ENCODE measurements at places on chromosomes 1 and 21.
A peak's percentile ranks its signal among the peaks of the same experiment; 100 is the strongest.

DNA sequence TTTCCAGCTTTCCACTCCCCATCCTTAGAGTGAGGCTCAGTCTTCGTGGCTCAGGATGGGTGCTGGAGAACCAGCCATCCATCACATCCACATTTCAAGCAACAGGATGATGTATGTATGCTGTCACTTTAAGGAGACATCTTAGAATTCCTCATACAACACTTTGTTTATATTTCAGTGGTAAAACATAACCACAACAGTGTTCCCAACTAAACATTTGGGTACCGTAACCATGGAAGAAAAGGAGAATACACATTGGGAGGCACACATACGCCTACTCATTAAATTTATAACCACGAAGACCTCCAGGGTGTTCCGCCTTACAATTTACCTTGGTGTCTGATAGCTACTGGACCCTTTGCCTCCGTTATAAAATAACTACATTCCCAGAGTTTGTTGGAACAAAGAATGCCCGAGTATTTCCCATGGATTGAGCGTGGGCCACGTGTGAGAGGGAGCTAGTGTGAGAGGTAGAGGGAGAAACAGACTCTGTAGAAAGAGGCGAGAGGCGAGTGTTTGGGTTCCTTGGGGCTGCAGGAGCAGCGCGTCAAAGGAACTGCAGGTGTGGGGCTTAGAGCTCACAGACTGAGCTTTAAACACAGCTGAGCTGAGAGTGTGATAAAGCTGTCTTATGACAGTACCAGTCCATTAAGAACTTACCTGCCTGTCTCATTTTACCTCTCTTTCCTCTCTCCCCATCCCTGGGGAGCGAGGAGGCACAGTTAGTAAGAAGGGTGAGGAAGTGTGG lies 111.5 kb upstream of the USP24 start:
- no peaks in the 10 kb centered on the region for H3K27me3 ChIP-seq
- H3K4me3 ChIP-seq = no peak overlapping the region
- no peak for DNase-seq
- no peak overlapping the region for H3K27ac ChIP-seq
- H3K4me1 ChIP-seq = no peaks in the 10 kb centered on the region

DNA sequence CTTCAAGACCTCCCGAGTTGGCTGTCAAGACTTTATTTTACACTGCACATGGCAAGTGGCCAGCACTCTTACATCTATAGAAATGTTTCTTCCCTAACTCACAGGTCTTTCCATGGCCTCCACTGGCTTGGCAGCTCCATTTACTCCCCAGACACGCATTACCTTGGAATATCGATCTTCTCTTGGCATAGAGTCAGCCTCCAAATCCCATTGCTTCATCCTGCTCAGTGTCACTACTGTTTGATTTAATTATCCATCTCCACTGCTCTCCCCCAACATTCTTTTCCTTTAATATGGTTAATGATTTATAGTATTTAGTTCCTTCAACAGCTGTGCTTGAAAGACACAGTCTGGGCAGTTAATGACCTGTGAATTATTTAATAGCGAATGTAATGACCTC lies 241.2 kb upstream of the MAP1LC3C start:
- H3K27me3 ChIP-seq = no peaks in the 10 kb centered on the region
- no peak overlapping the region for H3K4me3 ChIP-seq
- no peak for DNase-seq

DNA sequence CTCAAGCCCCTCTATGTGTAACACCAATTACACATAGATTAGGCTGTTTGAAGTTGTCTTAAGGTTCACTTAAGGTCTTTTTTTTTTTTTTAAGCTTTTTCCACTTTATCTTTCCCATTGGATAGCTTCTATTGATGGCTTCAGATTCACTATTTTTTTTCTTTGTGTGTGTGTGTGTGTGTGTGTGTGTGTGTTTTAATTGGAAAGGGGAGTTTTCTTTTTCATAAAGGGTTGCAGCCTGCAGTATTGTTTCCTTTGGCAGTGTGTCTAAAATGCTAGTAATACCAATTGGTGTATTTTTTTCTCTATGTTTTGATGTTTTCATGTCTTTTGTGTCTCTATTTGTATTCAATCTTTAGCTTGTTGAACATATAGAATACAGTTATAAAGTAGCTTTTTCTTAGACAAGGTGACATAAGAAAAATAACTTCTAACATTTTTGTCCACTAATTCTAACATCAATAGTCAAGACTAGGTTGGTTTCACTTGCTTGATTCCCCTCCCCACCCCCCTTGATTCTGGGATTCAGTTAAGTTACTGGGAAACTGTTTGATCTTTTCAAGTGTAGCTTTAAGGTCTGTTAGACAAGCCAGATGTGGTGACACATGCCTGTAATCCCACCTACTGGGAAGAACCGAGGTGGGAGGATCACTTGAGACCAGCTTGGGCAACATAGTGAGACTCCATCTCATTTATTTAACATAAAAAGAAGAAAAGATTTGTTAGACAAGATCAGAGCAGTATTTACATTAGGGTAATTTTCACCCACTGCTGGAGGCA lies 21.4 kb downstream of the PRRC2C start:
- DNase-seq = no peak
- no peak overlapping the region for H3K4me3 ChIP-seq
- H3K27me3 ChIP-seq = no peaks in the 10 kb centered on the region

DNA sequence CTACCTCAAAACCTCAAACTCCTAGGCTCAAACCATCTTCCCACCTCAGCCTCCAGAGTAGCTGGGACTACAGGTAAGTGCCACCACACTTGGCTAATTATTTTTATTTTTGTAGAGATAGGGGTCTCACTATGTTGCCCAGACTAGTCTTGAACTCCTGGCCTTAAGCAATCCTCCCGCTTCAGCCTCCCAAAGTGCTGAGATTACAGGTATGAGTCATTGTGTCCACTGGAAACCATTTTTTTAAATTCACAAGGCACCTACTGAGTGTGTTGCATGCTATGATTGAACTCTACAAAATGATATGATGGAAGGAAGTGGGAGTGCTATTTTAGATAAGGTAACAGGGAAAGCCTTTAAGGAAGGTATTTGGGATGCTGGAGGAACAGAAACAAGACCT lies 41.8 kb upstream of the RCOR3 start:
- no peak for DNase-seq
- no peaks in the 10 kb centered on the region for H3K27me3 ChIP-seq
- no peaks in the 10 kb centered on the region for H3K36me3 ChIP-seq

DNA sequence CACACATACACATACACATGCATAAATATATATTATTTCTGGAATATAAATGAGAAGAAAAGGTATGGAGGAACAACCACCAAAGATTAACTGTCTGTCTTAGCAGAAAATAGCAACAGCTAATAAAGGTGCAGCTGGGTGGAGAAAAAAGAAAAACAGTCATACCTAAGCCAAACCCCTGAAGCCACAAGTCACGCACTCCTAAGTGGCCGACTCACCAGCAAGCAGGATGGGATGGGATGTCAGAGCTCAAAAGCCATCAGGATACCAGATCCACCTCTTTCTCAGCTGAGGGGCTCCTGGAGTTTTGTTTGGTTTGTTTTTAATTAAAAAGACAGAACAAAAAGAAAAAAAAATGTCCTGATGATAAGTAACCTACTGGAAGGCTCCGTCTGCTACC lies 64.7 kb upstream of the HIVEP3 start:
- no peaks in the 10 kb centered on the region for H3K36me3 ChIP-seq
- no peak overlapping the region for H3K27ac ChIP-seq

DNA sequence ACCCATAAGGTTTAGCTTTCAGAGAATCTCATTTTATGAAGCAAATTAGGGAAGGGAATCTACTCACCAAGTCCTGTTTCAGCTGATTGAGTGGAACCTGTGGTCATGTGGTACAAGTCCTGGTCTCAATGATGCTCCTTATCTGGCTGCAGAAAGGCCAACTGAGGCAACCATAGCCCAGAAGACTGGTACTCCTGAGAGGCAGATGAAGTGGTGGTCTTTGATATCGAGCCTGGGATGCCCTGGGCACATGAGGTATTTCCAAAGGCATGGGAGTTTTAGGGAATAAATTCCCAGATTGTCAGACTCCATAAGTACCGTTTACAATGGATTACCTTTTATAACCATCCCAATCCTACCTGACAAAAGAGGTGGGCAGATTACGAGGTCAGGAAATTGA lies 3.3 kb downstream of the MX1 start:
- peaks cover 13% of the 10 kb centered on the region for H3K4me1 ChIP-seq
- peaks cover 24% of the 10 kb centered on the region for H3K36me3 ChIP-seq
- H3K27ac ChIP-seq = no peak overlapping the region

DNA sequence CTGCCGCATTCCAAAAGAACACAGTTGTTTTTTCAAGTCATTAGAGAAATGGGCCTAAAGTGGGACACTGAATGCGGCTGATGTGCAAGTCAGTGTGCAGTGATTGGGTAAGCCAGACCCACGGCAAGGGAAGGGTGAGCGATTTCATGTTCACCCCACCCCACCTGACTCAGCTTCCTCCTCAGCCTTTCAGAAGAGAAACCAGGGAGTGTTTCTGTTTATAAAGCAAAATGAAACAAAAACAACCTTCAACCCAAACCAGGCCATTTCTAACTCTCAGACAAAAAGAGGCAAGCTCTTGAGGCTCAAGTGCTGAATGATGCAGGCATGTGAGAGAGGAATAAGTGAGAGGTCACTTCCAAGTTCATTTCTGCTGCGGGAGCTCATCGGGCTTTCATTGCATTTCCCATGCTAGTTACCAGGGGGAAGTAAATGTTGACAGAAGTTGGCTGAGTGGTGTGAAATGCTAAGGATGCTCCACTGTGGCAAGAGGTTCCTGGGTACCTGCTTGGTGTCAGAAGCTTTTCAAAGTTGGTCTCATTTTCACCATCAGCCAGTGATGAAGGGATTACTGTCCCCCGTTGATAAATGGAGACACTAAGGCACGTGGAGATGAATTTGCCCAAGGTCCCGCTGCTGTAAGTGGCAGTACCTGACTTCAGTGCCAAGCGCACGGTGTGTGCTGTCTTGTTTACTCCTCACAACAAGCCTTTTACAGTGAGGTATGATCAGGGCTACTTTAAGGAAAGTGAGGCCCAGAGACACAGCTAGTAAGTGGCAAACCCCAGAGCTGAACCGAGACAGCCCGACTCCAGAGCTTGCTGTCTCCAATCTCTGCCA lies 29.1 kb downstream of the STPG1 start:
- H3K27ac ChIP-seq = peak overlapping the region; percentile 37
- DNase-seq = peak; percentile 23
- no peak overlapping the region for H3K4me3 ChIP-seq
- H3K4me1 ChIP-seq = peaks cover 12% of the 10 kb centered on the region

DNA sequence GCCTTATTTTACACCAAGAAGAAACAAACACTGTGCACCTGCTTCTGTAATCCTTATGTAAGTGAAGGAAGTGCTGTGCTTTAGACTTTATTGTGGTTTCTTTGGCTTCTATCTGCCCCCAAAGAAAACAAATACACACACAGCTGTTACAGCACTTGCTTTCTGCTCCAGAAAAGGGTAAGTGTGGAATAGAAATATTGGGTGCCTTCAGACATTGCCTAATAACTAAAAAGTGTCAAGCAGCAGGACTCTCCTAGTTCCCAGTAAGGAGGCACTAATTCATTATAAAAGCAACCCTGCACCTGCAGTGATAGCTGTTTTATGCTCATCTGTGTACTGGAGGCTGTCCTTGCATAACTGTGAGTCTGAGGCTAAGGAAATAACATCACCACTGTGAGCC lies 23.4 kb upstream of the PRRX1 start:
- DNase-seq = no peak
- H3K4me1 ChIP-seq = no peaks in the 10 kb centered on the region
- no peaks in the 10 kb centered on the region for H3K27me3 ChIP-seq
- no peak overlapping the region for H3K27ac ChIP-seq
- H3K36me3 ChIP-seq = no peaks in the 10 kb centered on the region
- no peak overlapping the region for H3K4me3 ChIP-seq

DNA sequence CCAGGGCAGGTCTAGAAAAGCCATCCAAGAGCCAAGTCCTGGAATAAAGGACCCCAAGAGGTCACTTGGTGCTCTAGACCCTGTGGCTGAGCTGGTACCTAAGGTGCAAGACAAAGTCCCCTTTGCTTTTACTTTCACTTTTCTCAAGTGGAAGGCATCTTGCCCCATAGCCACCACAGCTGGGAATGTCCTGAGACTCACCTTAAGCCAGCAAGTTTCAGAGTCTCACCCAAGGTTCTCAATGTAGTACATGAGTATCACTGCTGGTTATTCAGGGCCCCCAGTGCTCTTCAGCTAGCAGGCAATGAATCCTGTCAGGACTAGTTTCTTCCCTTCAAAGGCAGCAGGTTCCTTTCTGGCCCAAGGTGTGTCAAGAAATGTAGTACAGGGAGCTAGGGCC lies 67.5 kb downstream of the UROD start:
- H3K36me3 ChIP-seq = no peaks in the 10 kb centered on the region
- no peak for DNase-seq
- H3K4me3 ChIP-seq = no peak overlapping the region
- H3K4me1 ChIP-seq = no peaks in the 10 kb centered on the region

GRCh38 chr1:173113015-173113741 lies 62.4 kb upstream of the TNFSF18 start:
- DNase-seq = no peak
- no peaks in the 10 kb centered on the region for H3K4me1 ChIP-seq
- H3K4me3 ChIP-seq = no peak overlapping the region
- H3K27ac ChIP-seq = no peak overlapping the region
- no peaks in the 10 kb centered on the region for H3K36me3 ChIP-seq
- no peaks in the 10 kb centered on the region for H3K27me3 ChIP-seq

DNA sequence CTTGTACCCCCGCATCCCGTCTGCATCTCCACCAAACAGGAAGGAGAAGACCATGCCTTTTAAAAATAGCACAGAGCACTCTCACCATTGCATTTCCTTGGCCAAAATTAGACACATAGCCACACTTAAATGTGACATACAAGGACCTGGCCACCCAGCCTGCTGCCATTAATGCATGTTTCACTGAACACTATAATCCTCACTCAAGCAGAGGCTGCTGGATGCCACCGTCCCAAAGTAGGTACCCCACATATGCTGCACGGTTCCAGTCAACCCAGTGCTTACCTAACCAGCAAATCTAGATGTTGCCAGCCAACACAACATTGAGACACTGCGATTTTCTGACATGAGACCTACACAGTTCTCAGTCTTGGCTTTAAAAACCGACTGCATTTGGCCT lies 107.7 kb downstream of the ADSS2 start:
- H3K27me3 ChIP-seq = no peaks in the 10 kb centered on the region
- no peak overlapping the region for H3K27ac ChIP-seq
- no peaks in the 10 kb centered on the region for H3K36me3 ChIP-seq
- DNase-seq = no peak
- peaks cover 5% of the 10 kb centered on the region for H3K4me1 ChIP-seq

DNA sequence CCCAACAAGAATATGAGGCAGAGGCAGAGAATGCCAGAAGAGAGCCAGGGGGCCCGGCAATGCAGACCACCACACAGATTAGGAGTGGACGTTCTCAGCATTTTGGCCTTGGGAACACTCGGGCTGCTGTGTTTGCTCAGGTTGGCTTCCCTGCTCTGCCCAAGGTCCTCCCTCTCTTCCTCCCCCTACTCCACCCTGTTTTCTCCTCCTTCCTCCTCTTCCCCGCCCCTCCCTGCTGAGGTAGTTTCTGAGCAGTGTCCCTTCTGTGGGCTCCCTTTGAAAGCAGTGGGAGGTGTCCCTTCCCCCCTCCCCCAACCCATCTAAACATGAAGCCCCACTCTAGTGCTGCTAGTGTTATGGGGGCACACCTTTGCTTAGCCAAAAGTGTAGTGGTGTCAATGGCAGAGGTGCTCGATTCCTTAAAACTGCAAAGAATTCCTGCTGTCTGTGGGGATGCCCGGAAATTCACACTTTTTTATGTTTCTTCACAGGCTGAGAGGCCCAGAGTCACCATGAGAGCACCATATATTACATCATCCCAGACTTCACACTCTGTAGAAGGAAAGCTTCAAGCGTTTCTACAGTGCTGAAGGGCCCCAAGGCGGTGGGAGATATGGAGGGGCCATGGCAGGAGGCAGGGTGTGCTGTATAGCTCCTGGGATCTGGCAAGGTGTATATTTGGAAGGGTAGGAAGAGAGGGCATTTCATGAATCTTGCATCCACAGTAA lies at the start of gene HHIPL2:
Gene HHIPL2, minus strand, starts transcription at position 161 of the 728 bp plus-strand sequence. Its CDS starts 60 bp downstream, at position 101.
- no peaks in the 10 kb centered on the region for H3K4me1 ChIP-seq
- no peak within 1 kb of the TSS for H3K27ac ChIP-seq
- no peak for DNase-seq
- no peaks in the 10 kb centered on the region for H3K27me3 ChIP-seq

Measured in natural killer cell (primary cell).